ENCODE measurements at places on chromosomes 11 and 22.

DNA sequence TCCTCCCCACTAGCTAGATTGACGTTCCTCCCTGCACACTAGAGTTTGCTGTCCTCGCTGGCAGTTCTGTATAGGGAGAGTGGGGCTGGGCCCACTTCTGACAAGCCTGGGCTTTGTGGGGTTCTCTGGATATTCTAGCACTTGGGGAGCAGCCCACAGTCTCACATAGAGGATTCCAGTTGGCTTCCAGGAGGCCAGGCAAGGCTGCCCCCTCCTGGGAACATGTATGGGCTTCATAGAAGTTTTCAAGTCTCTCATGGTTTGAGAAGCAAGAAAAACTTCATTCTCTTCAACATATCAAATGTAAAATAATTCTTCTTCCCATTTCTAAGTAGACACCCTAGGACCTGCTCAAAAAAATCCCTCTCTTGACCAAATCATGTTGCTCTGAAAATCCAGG, 87.5 kb downstream of the NAV2 start:
- DNase-seq = peak; percentile 27

DNA sequence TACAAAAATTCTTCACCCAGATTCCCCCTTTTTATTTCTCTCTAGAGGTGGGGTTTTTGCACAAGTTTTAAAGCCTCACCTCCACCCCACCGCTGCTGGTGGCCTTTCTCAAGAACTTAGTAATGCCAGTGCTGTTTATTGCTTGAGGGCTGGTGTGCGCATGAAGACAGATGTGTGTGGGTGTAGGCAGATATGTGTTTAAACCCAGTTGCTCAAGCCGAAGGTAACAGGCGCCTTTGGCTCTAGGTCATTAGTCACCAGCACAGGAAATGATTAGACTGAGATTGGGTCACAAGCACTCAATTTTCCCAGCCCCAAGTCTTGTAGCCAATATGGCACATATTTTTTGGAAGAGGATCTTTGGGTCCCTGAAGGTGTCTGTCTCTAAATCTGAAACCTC, 2.7 kb upstream of the CLMP start:
- peak; percentile 97 for DNase-seq

GRCh38 chr11:8192016-8192895, 23.4 kb upstream of the RIC3 start:
- peak; percentile 75 for DNase-seq

- DNase-seq = peak; percentile 90
Measured at GRCh38 chr11:72722050-72722748, 30.0 kb downstream of the ARAP1 start.

GRCh38 chr11:74388678-74389327, 9.4 kb downstream of the PGM2L1 start:
- peak; percentile 63 for DNase-seq

GRCh38 chr11:132256528-132257279, 886.3 kb downstream of the NTM start:
- DNase-seq = no peak

DNA sequence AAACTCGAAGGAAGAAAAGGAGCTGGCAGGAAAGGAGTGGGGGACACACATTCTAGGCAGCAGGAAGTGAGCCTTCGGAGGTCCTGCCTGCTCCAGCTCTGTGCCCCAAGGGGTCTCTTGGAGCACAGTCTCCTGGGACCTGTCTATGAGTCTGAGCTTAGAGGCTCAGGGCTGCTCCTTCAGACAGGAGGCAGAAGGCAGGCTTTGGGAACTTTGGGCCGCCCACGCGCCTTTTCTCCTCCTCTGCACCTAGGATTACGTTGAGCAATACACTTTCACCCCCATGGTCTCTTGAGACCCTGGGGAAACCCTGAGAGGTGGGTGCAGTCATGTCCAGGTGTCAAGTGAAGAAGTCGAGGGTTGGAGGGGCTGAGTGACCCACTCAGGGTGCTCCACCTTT, 965 bp downstream of the TCN2 start:
- DNase-seq = no peak

- DNase-seq = no peak
Measured at GRCh38 chr22:36586271-36586670, 57.3 kb upstream of the EIF3D start.

- DNase-seq = no peak
Measured at GRCh38 chr22:36505998-36506635, 723 bp downstream of the FOXRED2 start.

DNA sequence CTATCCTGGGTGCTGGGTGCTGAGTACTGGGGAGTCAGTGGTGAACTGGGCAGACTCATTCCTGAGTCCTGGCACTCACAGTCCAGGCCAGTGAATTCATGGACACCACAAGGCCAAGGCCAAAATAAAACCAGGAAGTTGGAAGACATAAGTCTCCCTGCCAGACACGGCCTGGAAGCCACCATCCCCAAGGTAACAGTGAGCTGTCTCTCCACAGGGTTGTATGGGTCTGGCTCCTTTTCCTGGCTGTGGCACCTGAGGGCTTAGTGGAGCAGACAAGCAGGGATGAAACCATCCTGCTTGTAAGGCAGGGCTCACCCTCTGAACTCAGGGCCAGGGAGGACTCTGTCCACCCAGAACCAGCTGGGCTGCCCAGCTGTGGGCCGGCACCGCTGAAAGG, 54.7 kb upstream of the ALX4 start:
- no peak for DNase-seq

DNA sequence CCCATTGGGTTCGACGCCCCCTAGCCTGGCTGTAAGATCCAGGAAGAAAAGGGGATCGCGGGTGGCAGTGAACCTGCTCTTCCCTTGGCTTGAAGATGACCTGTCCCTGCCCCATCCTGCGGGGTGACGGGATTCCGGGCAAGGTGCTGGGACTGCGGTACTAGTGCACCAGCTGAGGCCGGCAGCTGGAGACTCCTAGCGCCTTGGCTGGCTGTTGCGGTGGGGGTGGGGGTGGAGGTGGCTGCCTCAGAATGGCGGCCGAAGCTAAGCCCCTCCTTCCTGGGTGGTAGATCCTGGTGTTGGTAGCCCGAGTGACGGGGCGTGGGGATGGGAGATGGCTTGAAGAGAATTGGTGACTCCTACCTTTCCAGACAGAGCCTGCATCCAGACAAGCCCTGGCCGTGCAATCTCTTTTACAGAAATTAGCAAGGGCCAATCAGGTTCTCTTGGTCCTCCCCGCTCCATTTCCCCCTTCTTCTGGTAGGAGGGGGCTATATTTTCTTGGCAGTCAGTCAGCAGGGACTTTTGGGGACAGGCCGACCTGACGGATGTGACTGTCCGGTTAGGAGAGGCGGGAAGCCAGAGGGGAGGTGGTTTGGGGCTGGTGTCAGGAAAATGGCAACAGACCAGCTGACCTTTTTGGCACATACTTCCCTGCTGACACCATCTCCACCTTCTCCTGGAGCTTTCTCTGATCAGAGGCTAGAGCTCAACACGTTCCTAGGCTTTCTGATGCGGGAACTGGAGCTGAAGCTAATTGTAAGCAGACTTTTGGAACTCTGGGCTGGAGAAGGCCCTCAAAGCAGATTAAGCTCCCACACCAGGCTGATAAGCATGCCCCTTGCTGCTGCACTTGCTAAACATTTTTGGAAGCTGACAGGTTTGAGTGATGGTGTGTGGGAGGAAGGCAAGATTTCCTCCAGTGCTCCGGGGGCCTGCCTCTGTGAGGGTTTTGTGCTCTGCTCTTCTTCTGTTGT, 2.0 kb downstream of the NAV2 start:
- DNase-seq = peak; percentile 72

DNA sequence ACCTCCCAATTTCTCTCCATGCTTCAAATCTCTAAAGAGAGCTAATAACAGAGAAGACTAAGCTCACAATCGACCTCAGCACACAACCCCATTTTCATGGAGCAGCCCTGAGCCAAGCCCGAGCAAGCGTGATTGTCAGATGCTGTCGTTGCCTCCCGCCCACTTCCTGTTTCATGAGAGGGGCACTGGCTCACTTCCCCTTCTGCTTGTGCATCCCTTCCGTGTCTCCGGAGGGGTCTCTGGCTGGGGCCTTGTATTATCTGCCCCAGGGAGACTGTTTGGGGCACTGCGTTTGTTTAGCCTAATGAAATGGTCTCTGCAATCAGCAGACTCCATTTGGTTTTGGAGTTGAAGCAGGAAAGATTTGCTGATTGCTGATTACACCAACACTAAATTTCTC, 181.3 kb upstream of the SEZ6L start:
- DNase-seq = no peak

- DNase-seq = no peak
Measured at GRCh38 chr11:41058138-41058537, 401.3 kb downstream of the LRRC4C start.

DNA sequence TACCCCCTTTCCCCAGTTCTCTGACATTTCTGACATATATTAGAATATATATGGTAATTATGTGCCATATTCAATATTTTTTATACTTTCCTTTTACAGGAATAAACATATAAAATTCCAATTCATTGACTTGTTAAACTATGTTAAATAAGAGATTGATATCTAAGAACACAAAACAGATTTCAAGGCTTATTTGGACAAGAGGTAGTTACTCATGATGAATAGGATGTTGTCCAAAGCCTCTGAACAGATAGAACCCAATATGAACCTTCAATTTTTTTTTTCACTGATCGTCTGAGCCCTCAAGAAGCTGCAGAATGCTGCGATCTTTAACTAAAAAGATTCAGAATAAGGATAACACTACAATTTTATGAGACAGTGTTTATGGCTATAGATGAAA, 340.3 kb downstream of the LUZP2 start:
- DNase-seq = no peak

GRCh38 chr11:72241291-72241781, 2.6 kb downstream of the PHOX2A start:
- no peak for DNase-seq

GRCh38 chr11:10809373-10810160, 841 bp upstream of the EIF4G2 start:
- DNase-seq = peak; percentile 69

DNA sequence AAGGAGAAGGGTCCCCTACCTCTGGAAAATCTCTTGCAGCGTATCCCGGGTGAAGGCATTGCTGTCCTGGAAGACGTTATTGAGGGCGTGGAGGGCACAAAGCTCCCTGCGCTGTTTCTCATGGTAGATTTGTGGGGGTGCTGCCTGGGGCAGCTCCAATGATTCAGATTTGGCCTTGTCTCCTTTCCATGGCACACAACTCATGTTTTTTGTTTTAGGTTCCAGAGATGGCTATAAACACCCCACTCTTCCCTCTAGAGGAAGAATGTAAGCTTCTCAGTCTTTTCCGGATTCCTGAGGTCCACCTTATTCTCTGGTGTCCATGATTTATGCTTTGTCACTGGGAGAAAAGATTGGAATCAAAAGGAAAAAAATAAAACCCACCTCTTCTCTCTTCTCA, 959 bp downstream of the JOSD1 start:
- DNase-seq = no peak

DNA sequence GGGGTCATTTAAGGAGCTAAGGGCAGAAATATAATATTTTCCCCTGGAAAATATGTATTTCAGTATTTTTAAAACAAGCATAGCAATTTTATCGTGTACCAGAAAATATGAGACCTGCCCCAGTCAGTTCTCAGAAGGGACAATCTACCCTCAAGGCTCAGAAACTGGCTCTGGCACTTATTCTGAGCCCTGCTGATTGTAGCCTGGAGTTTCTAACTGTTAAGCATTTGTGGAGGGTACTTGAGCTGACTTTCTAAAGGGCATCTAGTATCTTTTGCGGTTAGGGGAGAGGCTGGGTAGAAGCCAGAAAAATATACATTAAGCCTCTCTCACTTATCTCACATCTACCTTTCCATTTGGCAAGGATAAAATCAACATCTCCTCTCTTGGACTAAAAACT, 71.3 kb upstream of the FSHB start:
- no peak for DNase-seq

GRCh38 chr11:131664293-131664692, 293.9 kb downstream of the NTM start:
- no peak for DNase-seq

GRCh38 chr11:27158456-27159334, 118.1 kb downstream of the BBOX1 start:
- peak; percentile 80 for DNase-seq

DNA sequence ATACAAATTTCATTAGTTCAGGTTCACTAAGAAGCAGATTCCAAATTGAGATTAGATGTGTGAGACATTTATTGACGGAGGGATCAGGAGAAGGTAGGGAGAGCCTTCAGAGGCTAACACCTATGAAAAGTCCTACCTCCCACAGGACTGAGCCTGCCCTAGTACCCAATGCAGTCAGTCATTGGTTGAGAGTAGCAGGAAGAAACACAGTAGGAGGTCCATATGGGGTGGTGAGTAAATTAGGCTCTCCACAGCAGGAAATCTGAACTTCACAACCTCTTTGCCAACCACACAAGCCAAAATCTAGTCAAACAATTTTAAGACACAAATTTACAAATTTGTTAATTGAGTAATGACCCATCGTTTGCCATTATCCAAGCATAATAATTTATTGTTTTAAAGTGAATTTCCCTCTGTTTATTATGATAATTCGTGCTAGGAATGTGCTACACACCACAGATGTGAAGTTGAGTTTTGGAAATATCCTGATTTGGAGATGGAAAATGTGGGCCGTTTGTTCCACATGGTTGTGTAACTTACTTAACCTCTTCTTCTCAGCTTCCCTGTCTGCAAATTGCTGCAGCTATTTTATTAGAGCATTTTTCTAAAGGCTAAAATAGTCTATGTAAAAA, 542.1 kb downstream of the ETS1 start:
- DNase-seq = no peak

GRCh38 chr22:36546092-36546804, 17.3 kb upstream of the EIF3D start:
- DNase-seq = peak; percentile 54

- DNase-seq = no peak
Measured at GRCh38 chr22:23079240-23079768, 9.0 kb downstream of the GNAZ start.

GRCh38 chr11:34669458-34669857, 48.6 kb downstream of the EHF start:
- DNase-seq = no peak

All from MCF 10A (cell line).